Uterine smooth muscle cell (primary cell): ENCODE measurements at places on chromosomes 6 and 20. TPM values are rescaled to one million over a fixed set of nuclear protein-coding genes. Genes with fewer than 3 reads are reported as not detected.

Gene OR11A1
- not detected in 2 replicates for total RNA-seq

Gene ACTL10
- 2.1 and 2.7 TPM in 2 replicates for total RNA-seq

Gene CSNK2B
- total RNA-seq = 82.2 and 114 TPM in 2 replicates

Gene AVP
- not detected in 2 replicates for total RNA-seq

Gene CSE1L
- 83.6 and 178 TPM in 2 replicates for total RNA-seq

Gene IGF2R
- total RNA-seq = 172 and 278 TPM in 2 replicates

Gene JPH2
- total RNA-seq = 3.0 and 6.1 TPM in 2 replicates

Gene ME1
- 25.8 and 32.7 TPM in 2 replicates for total RNA-seq

Gene LAMA4
- total RNA-seq = 105 and 276 TPM in 2 replicates

Gene BCAS1
- total RNA-seq = under 0.01 and 0.11 TPM in 2 replicates

Gene GJA10
- total RNA-seq = not detected in 2 replicates

Gene RSPO4
- not detected in 2 replicates for total RNA-seq

Gene CYP24A1
- not detected in 2 replicates for total RNA-seq

Gene BPIFA3
- not detected in 2 replicates for total RNA-seq

Gene FHL5
- not detected in 2 replicates for total RNA-seq

Gene FAXC
- 1.2 TPM in 2 replicates for total RNA-seq

Gene MCCD1
- not detected in 2 replicates for total RNA-seq

Gene GPLD1
- 0.33 and 0.87 TPM in 2 replicates for total RNA-seq

Gene TCP11
- total RNA-seq = 0.25 and 0.66 TPM in 2 replicates

Gene PRSS16
- 0.11 and 0.50 TPM in 2 replicates for total RNA-seq

Gene TEAD3
- 12.5 and 14.2 TPM in 2 replicates for total RNA-seq

Gene PXMP4
- 5.1 and 6.5 TPM in 2 replicates for total RNA-seq

Gene PACRG
- 0.25 and 0.33 TPM in 2 replicates for total RNA-seq

Gene CDS2
- 39.6 and 44.0 TPM in 2 replicates for total RNA-seq

Gene STMND1
- total RNA-seq = not detected in 2 replicates

Gene EPHA7
- 0.50 and 1.00 TPM in 2 replicates for total RNA-seq

Gene HIVEP1
- 8.7 and 13.0 TPM in 2 replicates for total RNA-seq

Gene SLC17A2
- not detected in 2 replicates for total RNA-seq

Gene KIF6
- total RNA-seq = 0.33 and 0.87 TPM in 2 replicates

Gene NKAIN2
- not detected in 2 replicates for total RNA-seq

Gene CASS4
- total RNA-seq = 0.12 and 0.77 TPM in 2 replicates

Gene NKX2-2
- not detected in 2 replicates for total RNA-seq

Gene BMP6
- total RNA-seq = 0.55 and 3.7 TPM in 2 replicates

Gene BMP5
- not detected in 2 replicates for total RNA-seq

Gene THBD
- total RNA-seq = 18.5 and 54.1 TPM in 2 replicates

Gene GDAP1L1
- not detected in 2 replicates for total RNA-seq

Gene SRPK1
- total RNA-seq = 59.9 and 111 TPM in 2 replicates

Gene TREML2
- total RNA-seq = not detected in 2 replicates

Gene SNX14
- total RNA-seq = 145 and 170 TPM in 2 replicates
